ENCODE measurements at places on chromosomes 16 and 17.

- no peak for DNase-seq
Measured at GRCh38 chr16:56983211-56983751, 6.1 kb upstream of the NLRC5 start.

- DNase-seq: no peak
Measured at GRCh38 chr17:77332981-77333685, 192.4 kb downstream of the SEC14L1 start.

DNA sequence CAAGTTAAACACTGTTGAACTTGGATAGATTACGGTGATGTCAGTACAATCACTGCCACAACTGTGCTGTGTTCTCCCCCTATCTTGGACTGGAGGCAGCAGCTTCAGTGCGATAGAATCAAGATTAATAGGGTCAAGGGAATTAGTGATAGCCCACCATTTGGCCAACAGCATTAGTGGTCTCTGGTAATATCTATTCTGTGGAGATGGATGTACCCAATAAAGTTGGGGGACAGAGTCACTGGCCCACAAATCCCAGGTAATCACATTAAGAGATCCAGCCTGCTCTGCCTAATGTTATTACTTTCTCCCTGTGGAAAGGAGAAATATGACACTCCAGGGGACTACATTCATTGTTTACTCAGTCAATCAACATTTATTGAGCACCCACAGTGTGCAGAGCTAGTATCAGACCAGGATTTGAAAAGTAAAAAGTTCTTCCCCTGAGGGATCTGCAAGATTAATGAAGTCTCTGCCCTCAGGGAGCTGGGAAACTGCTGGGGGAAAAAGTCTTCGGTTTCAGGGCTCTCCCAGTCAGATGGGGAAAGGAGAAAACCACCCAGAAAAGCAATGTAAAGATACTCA is 23.6 kb upstream of the ATP5MC1 start:
- no peak for DNase-seq

- no peak for DNase-seq
Measured at GRCh38 chr17:41018541-41018940, 8.5 kb downstream of the KRTAP1-5 start.

GRCh38 chr16:19086322-19087199 is 19.1 kb downstream of the COQ7 start:
- peak; percentile 50 for DNase-seq

DNA sequence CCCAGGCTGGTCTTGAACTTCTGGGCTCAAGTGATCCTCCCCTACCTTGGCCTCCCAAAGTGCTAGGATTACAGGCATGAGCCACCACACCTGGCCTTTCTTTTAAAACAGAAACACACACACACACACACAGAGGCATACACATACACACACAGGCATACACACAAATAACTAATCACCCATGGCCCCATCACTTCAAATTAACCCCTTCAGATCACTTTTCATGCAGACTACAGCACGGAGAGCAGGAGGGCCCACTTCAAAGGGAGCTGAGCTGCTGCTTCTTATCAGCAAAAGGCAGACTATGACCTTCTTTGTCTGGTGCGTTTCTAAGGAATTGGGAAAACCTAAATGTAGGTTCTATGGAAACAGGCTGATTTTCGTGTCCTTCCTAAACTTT is 1.9 kb downstream of the CLCN7 start:
- DNase-seq: no peak

DNA sequence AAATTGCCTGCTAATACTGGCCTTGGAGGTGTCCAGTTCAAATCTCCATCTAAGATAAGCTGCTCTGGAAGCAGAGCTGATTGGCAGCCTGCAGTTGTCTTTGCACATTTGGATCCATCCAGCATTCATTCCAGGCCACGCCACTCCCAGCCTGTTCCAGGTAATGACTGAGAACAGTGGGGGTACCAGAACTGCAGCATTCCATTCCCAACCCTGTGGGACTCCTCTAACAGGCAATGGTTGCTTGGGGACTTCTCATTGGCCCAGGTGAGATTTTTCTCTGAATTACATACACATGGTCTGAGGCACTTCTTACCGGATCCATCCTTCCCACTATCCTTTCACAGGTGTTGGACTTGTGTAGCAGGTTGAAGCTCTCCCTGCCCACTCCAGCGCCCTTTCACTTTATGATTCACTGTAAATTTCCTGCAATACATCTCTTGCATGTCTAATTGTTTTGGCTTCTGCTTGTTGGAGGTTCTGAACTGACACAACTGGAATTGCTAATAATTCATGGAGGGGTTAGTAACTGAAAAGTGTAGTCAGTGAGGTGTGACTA is 206.1 kb upstream of the ZFHX3 start:
- no peak for DNase-seq

DNA sequence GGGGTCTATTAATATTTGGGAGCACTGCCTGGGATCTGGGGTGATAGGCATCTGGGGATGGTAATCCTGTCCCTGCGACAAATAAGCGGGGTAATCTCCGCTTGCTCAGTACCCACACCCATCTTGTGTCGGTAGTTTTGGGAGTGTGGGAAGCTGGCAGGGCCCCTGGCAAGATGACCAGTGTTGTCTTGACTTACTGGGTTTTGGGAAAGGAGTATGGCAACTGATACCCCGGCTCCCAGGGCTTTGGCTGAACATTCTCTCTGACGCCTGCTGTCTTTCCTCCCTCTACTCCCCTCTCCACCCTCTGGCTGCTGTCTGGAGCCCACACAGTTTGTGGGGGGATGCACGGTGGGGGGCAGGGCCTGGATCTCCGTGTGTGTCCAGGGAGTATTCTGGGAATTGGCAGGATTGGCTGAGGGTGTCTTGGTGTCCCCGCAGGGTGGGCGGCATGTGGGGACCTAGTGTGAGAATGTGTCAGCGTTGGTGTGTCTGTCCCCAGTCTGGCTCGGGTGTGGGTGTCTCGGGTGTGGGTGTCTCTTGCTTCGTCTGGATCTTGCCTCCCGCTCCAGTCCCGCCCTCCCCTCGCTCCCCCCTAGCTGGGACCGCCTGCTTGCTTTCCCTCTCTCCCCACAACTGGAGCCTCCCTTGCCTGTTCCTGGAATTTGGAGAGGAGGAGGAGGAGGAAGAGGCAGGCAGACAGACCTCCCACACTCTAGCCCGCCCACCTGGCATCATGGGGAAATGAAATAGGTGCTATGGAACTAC is 12.0 kb downstream of the RARA start:
- DNase-seq: no peak

DNA sequence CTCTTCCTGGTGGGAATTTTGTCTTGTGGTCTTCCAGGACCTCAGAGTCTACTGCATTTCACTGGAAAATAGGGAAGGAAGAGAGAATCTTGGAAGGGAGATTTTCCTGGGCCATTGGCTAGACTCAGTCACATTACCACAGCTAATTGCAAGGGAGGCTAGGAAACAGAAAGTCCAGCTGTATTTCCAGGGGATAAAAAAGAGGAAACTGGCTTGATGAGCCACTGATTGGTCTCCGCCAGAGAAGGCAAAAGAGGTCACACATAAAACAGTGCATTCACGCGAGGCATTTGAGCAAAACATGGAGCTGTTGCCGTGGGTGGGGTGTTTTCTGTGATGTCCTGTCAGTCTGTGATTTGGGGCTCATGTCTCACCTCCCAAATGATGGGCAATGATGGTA is 345.3 kb downstream of the FOXL1 start:
- no peak for DNase-seq

GRCh38 chr16:82603784-82604411 is 22.9 kb upstream of the CDH13 start:
- no peak for DNase-seq

DNA sequence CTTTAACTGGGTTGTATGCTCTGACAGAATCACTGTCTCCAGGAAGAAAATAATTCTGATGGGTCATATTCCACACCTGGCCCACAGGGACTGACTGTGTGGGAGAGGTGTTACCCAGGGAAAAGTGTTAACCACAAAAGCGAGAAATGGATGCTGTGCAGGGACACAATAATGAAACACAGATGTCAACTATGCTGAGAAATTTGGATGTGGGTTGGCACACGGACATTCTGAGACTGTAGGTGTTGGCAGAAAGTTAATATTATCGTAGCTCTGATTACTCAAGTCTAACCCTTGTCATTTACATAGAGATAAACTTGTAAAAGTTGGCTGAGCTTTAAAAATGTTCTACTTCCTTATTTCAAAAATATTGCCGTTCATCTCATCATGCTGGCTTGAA is 19.6 kb downstream of the TMC5 start:
- no peak for DNase-seq

DNA sequence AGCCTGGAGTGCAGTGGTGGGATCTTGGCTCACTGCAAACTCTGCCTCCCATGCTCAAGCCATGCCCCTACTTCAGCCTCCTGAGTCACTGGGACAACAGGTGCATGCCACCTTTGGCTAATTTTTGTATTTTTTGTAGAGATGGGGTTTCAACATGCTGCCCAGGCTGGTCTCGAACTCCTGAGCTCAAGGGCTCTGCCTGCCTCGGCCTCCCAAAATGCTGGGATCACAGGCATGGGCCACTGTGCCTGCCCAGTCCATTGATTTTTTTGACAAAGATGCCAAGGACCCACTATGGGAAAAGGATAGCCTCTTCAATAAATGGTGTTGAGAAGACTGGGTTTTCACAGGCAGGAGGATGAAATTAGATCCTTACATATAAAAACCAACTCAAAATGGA is 10.8 kb upstream of the ADCY7 start:
- no peak for DNase-seq

GRCh38 chr17:79797492-79798298 is 818 bp upstream of the CBX8 start:
- no peak for DNase-seq

DNA sequence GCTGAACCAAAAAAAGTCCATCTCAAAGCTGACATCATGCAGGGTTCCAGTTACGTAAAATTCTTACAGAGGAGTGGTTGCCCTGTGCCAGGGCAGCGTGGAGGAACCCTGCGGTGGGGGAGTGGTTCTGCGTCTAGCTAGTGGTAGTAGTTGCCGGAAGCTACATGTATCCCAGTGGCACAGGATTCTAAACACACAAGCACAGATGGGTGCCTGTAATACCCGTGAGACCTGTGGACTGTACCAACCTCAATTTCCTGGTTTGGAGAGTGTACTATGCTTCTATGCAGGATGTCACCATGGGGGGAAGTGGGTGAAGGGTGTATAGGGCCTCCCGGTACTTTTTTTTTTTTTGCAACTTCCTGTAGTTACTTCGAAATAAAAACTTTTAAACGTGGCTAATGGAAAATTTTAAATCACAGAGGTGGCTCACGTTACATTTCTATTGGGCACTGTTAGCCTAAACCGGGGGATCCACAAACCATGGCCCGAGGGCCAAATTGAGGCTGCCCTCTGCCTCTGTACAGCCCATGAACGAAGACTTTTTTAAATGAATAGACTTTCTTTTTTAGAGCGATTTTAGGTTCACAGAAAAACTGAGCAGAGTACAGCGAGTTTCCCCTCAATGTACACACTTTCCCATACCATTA is 38.5 kb downstream of the TBC1D16 start:
- DNase-seq: peak; percentile 34

DNA sequence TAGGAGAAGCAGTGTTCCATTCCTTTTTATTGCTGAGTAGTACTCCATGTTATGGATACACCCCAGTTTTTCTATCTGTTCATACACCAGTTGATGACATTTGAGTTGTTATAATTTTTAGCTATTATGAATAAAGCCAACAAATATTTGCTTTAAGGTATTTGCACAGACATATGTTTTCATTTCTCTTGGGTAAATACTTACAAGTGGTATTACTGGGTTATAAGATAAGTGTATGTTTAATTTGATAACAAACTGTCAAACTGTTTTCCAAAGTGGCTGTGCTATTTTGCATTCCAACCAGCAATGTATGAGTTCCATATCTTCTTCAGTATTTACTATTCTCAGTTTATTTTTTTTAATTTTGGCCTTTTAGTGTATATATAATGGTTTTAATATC is 27.7 kb upstream of the GFOD2 start:
- no peak for DNase-seq

DNA sequence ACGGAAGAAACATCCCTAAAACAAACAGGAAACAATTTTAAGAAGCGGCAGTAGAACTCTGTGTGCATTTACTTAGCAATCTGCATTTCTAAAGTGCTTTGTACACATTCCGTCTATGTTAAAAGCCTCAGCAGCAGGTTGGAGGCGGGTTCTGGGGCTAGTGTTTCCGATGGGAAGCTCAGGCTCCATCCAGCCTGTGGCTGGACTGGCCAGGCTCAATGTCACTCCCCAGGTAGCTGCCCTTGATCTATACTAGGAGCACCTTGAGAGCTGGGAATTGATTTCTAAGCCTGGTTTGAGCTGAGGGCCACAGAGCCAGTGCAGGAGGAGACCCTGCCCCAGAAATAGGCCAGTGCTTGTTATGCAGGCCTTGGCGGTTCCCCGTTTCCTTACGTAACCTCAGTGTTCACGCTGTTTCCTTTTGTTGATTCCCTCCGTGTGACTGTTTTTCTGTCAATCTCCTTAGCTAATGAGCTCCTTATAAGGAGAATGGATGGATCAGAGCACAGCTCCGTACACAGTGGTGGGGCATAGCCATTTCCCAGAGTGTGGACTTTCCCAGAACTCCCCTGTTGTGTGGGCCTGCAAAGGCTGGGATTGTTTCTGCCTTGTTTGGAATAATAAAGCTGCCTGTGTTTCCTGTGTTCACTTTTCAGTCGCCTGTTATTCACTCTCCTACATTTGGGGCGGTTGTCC is 21.4 kb downstream of the ADORA2B start:
- no peak for DNase-seq
